ENCODE measurements at places on chromosomes 12 and 14.

DNA sequence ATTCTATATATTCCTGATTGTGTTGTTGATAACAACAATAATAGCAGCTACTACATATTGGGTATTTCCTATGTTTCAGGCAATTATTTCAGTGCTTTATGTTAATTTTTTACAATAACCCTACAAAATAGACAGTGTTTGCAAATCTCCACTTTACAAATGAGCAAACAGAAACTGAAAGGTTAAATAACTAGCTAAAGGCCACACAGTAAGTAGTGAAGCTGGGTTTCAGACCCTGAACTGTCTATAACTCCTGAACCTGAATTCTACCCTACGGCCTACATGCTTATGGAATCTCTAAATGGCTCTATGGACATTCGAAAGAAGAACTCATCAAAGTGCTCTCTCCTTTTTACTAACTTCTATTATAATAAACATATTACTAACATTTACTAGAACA lies 19.7 kb upstream of the NUDT4 start:
- no peak for DNase-seq

GRCh38 chr12:121391619-121392324 lies 8.1 kb upstream of the RNF34 start:
- DNase-seq: no peak

DNA sequence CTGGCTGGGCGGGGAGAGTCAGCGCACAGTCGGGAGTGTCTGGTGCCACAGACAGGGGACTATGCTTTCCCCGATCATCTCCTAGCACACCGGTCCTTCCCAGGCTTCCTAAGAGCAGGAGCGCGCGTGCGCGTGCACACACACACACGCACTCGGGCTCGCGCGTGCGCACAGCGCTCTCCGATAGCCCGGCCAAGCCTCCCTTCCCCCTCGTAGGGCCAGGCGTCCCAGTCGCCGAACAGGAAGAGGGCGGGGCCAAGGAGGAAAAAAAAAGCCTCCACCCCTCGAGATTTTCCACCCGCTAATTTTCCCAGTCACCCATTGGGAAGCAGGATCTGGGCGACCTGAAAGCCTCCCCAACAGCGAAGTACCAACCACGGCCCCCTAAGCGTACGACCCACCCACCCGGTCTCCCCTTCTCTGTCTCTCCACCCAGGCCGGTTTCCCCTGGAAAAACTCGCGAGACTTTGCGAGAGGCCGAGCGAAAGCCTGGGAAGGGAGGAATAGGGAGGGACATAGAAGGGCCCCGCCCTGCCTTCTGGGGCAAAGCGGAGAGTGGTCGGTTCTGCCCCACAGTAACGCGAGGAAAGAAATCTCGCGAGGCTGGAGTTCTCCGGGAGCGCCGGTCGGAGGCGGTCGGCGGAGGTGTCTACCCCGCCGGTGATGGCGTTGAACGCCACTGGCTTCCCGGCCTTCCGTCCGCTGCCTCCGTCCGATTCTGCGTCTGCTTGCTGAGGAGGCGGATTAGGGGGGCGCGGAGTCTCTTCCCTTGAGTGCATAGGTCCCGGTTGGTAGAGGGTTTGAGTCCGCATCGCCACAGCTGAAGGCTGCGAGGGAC lies at the start of the genes FGFR1OP2 and INTS13:
TSS of gene FGFR1OP2 (plus strand) at position 608 of the 838 bp plus-strand sequence. CDS start 15,689 bp downstream, outside the sequence.
TSS of gene INTS13 (minus strand) at position 119 of the 838 bp plus-strand sequence. CDS start 1,178 bp downstream, outside the sequence.
- peak; percentile 95 for DNase-seq

DNA sequence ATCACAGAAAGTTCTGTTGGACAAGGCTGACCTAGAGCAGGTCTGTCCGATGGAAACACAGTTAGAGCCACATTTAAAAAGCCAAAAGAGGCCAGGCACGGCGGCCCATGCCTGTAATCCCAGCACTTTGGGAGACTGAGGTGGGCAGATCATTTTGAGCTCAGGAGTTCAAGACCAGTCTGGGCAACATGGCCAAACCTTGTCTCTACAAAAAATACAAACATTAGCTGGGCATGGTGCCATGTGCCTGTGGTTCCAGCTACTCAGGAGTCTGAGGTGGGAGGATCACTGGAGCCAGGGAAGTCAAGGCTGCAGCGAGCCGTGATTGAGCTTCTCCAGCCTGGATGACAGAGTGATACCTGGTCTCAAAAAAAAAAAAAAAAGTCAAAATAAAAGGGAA lies 14.9 kb downstream of the UBE3B start:
- DNase-seq: no peak

DNA sequence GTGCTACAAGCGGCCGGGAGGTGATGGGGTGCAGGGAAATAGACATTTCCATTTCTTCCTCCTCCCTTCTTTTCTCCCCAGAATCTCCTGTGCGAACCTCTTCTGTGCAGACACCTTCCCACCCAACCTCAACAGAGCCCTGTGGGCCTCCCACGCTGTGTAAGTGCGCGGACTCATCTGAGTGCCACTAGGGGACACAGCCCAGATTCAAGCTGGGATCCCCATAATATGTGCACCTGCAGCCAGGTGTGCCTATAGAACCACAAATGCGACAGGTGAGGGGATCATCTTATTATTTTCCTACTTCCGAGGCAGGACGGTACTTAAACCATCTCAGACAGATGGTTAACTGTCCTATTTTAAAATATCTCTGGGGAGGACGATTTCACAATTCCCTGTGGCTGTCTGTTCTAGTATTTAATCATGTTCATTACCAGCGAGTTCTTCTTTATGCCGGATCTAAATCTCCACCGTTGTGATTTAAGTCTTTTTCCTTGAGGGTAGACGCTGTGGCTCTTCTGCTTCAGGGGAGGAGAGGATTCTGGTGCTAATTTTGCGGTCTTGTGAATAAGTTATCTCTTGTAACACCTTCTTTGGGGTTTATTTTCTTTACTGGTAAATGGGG lies 17.2 kb upstream of the CACNA1C start:
- no peak for DNase-seq

GRCh38 chr14:70050136-70050535 lies 138.6 kb downstream of the SLC8A3 start:
- no peak for DNase-seq

- no peak for DNase-seq
Measured at GRCh38 chr14:70893858-70894291, 13.4 kb upstream of the PCNX1 start.

GRCh38 chr12:92762773-92763172 lies 60.0 kb downstream of the PLEKHG7 start:
- DNase-seq: no peak

GRCh38 chr12:38850461-38850860 lies 54.9 kb downstream of the CPNE8 start:
- no peak for DNase-seq

GRCh38 chr12:27344246-27344645 lies 11.6 kb downstream of the BMAL2 start:
- DNase-seq: no peak

DNA sequence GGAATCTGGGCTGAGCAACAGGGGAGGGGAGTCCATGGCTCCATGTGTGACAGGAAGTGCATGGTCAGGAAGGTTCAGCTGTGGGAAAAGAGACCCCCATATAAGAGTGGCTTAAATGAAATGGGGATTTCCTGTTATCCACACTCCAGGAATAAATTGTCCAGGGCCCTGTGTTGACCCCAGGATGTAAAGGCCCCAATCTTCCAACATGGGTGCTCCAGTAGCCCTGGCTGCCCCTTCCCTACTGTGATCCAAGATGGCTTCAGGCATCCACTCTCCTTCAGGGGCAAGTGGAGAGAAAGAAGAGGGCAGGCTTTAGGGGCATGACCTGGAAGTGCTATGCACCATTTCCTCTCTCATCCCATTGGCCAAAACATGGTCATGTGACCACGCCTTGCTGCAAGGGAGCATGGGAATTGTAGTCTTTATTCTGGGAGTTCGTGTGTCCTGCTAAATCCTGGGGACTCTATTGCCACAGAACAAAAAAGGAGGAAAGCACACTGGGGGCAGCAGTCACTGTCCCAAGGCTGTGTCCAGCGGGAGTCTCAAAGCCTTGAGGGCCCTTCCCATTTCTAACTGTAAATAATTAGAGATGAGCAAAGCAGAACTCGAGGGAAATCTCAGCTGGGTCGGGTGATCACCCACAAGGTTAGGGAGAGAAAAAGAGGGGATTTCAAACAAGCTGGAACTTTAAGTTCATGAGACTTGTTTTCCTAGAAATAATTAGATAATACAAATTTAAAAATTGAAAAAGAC lies 289.2 kb downstream of the ADGRD1 start:
- DNase-seq: no peak

- peak; percentile 53 for DNase-seq
Measured at GRCh38 chr12:8953773-8954402, 4.4 kb upstream of the M6PR start.

- DNase-seq: no peak
Measured at GRCh38 chr12:32921397-32921796, 24.8 kb upstream of the PKP2 start.

DNA sequence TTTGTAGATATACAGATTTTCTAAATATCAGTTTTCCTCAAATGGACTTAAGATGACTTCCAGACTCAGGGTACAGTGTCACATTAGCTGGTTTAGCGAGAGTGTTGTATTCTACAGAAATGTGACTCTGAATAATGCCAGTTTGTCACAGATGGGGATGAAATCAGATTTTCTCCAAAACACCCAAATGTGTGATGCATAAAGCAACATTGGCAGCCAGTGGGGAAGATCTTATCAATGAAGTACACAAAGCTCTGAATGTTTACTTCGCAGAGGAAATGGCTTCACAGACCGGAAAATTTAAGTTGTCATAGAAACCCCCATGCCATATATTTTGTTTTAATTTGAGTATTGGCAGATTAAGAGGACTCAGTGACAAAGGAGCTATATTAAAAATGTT lies 29.9 kb downstream of the ANO4 start:
- no peak for DNase-seq

GRCh38 chr12:26109343-26109881 lies 15.4 kb downstream of the BHLHE41 start:
- no peak for DNase-seq

- no peak for DNase-seq
Measured at GRCh38 chr14:81018684-81019083, 63.3 kb downstream of the TSHR start.

GRCh38 chr12:96098631-96099030 lies 63.2 kb upstream of the LTA4H start:
- no peak for DNase-seq

DNA sequence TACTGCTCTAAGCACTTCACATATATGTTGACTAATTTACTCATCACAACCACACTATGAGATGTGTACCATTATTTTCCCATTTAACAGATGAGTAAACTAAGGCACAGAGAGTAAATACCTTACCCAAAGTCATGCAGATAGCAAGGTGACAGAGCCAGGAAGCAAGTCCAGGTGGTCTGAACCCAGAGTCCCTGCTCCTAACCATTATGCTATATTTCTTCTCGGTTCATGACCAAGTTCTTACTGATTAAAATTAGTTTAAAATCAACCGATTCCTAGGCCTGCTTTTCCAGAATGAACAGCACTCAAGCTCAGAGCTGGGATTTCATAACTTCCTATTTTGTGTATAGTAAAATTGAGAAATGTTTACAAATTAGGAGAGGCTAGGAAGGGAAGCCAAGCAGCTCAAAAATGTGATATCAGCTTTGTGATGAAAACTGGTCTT lies 85.5 kb upstream of the EGLN3 start:
- DNase-seq: no peak

- DNase-seq: no peak
Measured at GRCh38 chr12:12469386-12469785, 93.3 kb downstream of the DUSP16 start.

- no peak for DNase-seq
Measured at GRCh38 chr12:71460318-71460717, 20.7 kb downstream of the LGR5 start.

- DNase-seq: no peak
Measured at GRCh38 chr12:82414926-82415325, 56.6 kb downstream of the METTL25 start.

- no peak for DNase-seq
Measured at GRCh38 chr14:74239848-74240793, 872 bp downstream of the VSX2 start.

- DNase-seq: no peak
Measured at GRCh38 chr12:126397071-126397581, 1331.9 kb downstream of the AACS start.

DNA sequence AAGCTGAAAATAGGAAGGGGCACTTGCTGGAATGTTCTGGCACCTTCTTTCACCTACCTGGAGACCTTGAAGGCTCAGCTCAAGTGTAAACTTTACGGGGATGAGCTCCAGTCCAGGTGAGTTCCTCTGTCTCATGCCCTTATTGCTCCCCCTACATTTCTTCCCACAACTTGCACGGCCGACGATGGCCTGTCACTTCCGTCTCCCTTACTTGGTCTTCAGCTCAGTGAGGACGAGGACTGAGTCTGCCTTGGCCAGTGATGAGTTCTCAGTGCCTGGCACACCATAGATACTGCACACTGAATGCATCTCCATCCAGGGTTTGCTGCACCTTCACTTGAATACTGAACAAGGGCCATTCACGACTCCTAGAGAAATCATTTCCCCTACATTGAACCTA lies 21.4 kb downstream of the ADGRD1 start:
- no peak for DNase-seq

GRCh38 chr14:59036134-59036533 lies 152.3 kb upstream of the DAAM1 start:
- DNase-seq: no peak

- peak; percentile 3 for DNase-seq
Measured at GRCh38 chr12:94621662-94622359, 28.5 kb downstream of the TMCC3 start.

- DNase-seq: no peak
Measured at GRCh38 chr12:57008178-57008577, 1.8 kb upstream of the ZBTB39 start.

- no peak for DNase-seq
Measured at GRCh38 chr12:105461271-105461943, 130.9 kb downstream of the C12orf75 start.

DNA sequence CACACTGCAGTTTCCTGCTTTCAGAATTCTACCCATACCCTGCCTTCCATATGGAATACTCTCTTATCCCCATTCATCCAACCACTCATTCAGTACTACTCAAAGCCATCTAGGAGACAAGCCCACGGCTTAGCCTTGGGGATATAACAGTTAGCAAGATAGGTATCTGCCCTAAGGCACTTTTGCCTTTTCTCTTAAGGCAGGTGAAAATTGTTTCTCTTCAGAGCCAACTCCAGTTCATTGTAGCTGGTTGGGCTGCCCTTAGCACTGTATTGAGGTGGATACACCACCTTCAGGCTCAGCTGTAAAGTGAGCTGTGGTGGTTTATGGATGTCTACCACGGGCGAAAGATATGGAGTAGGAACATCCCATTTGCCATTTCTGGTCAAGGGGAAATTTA lies 729.7 kb upstream of the TBX3 start:
- DNase-seq: no peak

GRCh38 chr12:88142610-88142991 lies 494 bp downstream of the TMTC3 start:
- peak; percentile 23 for DNase-seq

- no peak for DNase-seq
Measured at GRCh38 chr14:74568380-74568649, 43.7 kb downstream of the LTBP2 start.

GRCh38 chr14:100406505-100407131 lies 83.5 kb downstream of the SLC25A47 start:
- DNase-seq: no peak

- DNase-seq: no peak
Measured at GRCh38 chr12:56979628-56980027, 22.2 kb upstream of the RDH16 start.

DNA sequence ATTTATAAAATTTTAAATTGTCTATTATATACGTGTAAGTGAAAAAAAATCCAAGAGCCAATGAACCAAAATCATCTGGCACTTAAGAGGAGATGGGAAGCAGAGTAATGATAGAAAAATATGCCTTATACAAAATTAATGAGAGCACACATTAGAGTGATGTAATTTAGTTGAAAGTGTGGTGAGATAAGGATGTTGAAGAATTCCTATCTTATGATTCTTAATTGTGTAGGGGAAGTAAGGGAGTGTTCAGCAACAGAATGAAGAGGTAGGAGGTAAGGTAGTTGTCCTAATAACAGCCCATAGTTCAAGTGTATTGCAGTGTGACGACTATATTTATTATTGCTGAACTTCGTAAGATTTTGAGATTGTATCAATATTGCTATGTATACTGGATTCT lies 843.4 kb upstream of the FLRT2 start:
- DNase-seq: no peak
